ENCODE measurements at places on chromosomes 4 and X.
A peak's percentile ranks its signal among the peaks of the same experiment; 100 is the strongest.

DNA sequence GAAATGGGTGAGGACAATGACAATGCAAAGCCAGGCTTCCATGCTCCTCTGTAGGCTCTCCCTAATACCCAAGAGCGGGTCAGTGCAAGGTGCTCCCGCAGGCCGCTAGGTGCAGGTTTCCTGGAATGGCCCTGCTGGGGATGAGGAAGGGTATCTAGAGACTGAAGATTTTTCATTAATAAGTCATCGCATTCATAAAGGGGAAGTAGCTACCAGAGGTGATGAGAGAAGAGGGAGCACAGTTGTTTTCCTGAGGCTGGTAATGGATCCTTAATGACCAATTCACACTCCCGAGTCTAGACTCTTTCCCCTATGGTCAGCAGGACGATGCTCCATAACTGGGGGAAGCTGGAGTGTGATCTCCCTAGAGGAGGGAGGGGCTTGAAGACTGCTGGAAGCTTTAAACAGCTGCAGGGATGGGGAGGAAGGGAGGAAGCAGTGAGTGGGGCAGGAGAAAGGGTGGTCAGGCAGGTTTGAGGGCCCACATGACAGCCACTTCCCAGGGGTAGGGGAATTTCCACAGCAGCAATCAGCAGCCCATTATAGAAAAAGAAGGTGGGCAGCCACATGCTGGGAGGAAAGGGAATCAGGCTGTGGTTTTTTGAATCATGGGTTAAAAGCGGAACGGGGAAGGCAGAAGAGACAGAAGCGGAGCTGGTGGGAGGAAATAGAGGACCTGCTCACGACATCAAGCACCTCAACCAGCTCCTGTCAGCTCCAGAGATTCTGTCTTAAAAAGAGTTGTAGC, 10.2 kb upstream of the ATP6AP2 start:
- peak overlapping the region; percentile 72 for H3K4me3 ChIP-seq
- DNase-seq: peak; percentile 12
- peaks cover 24% of the 10 kb centered on the region for H3K4me1 ChIP-seq

GRCh38 chrX:9871701-9872268, 85.6 kb downstream of the SHROOM2 start:
- DNase-seq: no peak
- no peaks in the 10 kb centered on the region for H3K36me3 ChIP-seq
- peaks cover 9% of the 10 kb centered on the region for H3K4me1 ChIP-seq
- H3K4me3 ChIP-seq: no peak overlapping the region

- H3K27ac ChIP-seq: no peak overlapping the region
- no peak overlapping the region for H3K4me3 ChIP-seq
- no peaks in the 10 kb centered on the region for H3K36me3 ChIP-seq
- no peaks in the 10 kb centered on the region for H3K27me3 ChIP-seq
Observed at GRCh38 chr4:158020734-158021346, 152.0 kb downstream of the GASK1B start.

DNA sequence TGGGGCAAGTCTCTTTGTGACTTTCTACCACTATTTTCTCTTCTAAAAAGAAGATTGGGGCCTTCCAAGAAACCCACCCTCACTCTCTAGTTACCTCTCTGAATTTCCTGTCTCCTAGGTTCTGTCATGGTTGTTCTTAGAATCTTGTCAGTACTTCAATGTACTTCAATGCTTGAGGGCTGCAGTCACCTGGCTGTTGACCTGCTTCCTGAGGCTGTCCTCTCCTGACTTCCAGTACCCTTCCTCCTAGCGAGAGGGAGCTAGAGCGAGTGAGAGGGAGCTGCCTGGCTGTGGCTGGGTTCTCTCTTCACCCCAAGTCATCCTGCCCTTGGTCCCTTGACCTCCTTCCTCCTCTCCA, 17.7 kb downstream of the CD99L2 start:
- peaks cover 15% of the 10 kb centered on the region for H3K36me3 ChIP-seq
- H3K27me3 ChIP-seq: no peaks in the 10 kb centered on the region
- H3K4me3 ChIP-seq: no peak overlapping the region
- peak overlapping the region; percentile 87 for H3K27ac ChIP-seq
- no peak for DNase-seq
- peaks cover 35% of the 10 kb centered on the region for H3K4me1 ChIP-seq
